Thymus (tissue), 14 donors: ENCODE measurements at places on chromosomes 5 and 9. TPM values are rescaled to one million over a fixed set of nuclear protein-coding genes. Genes with fewer than 3 reads are reported as not detected.

IFNB1 gene
- polyA plus RNA-seq: 0.11 TPM

PCDHA9 gene
- not detected for polyA plus RNA-seq

PDE6A gene
- polyA plus RNA-seq: 0.16 TPM

PIP5KL1 gene
- polyA plus RNA-seq: 1.2 TPM

ANKRD18B gene
- 2.5 TPM for polyA plus RNA-seq

SVEP1 gene
- 0.52 TPM for polyA plus RNA-seq

ASS1 gene
- polyA plus RNA-seq: 30.4 TPM

PCDHGA11 gene
- polyA plus RNA-seq: 0.68 TPM

C1QTNF3 gene
- 25.1 TPM for polyA plus RNA-seq

SOWAHA gene
- 4.3 TPM for polyA plus RNA-seq

TNFSF15 gene
- 0.50 TPM for polyA plus RNA-seq

PCSK1 gene
- 0.48 TPM for polyA plus RNA-seq

LCN10 gene
- polyA plus RNA-seq: 12.5 TPM

ZFAND5 gene
- 210 TPM for polyA plus RNA-seq

ZCCHC9 gene
- 46.3 TPM for polyA plus RNA-seq

BSPRY gene
- 6.1 TPM for polyA plus RNA-seq

ARID3C gene
- polyA plus RNA-seq: 0.07 TPM

AQP3 gene
- polyA plus RNA-seq: 129 TPM

LRRC19 gene
- polyA plus RNA-seq: under 0.01 TPM

GPR151 gene
- polyA plus RNA-seq: 0.07 TPM

ARSI gene
- 0.59 TPM for polyA plus RNA-seq

CCDC69 gene
- polyA plus RNA-seq: 30.9 TPM

PTGES gene
- polyA plus RNA-seq: 7.8 TPM
